CD4-positive, alpha-beta T cell treated with Interferon alpha-2 for 1 hour (primary cell): ENCODE measurements at places on chromosomes 6 and 20.

GRCh38 chr6:89596056-89596455 is 42.5 kb downstream of the LYRM2 start:
- peak; percentile 18 for DNase-seq

- DNase-seq, result no peak
These were observed 44.0 kb upstream of the PIM1 start for GRCh38 chr6:37125774-37126492.

GRCh38 chr6:36679043-36679833 is 724 bp downstream of the CDKN1A start:
- peak; percentile 39 for DNase-seq

GRCh38 chr6:27132532-27133280 is 114.8 kb upstream of the PRSS16 start:
- peak; percentile 98 for DNase-seq

DNA sequence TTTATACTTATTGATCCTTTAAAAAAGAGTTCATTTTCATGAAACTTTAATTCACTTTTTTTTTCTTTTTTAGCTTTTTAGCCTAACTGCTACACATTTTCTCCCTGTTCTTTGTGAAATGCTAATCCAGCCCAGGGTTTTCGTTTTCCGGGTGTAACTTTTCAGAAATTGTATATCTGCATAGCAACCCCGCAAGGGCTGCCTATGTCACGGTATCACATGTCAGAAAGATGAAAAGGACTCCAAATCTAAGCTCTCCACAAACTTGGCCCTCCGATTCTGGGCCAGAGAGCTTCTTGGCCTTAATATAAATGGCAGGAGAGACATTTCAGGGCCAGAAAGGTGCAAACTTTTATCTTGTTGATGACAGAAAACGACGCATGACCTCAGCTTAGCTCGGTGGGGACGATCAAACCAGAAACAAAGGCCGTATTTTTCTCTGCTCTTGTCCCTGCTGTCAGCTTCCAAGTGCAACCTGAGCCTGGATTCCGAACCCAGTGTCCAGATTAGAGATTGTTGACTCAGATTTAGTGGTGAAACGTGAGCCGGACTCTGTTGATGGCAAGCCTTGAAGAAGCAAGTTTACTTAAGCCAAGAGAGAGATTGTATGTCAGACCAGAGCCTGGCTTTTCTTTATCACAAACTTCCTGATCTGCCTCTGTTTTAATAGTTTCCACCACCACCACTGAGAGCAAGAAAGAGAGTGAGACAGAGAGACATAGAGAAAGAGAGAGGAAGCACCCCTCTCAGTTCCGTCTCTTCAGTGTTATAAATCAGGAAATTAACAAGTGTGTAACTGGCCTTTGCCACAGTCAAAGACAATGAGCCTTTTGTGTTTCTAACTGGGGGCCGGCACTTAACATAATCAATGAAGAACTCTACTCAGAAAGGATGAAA is 157.8 kb downstream of the SCML4 start:
- DNase-seq, result no peak
